ENCODE measurements at places on chromosomes 7 and 10. TPM values are rescaled to one million over a fixed set of nuclear protein-coding genes. Genes with fewer than 3 reads are reported as not detected.

DNA sequence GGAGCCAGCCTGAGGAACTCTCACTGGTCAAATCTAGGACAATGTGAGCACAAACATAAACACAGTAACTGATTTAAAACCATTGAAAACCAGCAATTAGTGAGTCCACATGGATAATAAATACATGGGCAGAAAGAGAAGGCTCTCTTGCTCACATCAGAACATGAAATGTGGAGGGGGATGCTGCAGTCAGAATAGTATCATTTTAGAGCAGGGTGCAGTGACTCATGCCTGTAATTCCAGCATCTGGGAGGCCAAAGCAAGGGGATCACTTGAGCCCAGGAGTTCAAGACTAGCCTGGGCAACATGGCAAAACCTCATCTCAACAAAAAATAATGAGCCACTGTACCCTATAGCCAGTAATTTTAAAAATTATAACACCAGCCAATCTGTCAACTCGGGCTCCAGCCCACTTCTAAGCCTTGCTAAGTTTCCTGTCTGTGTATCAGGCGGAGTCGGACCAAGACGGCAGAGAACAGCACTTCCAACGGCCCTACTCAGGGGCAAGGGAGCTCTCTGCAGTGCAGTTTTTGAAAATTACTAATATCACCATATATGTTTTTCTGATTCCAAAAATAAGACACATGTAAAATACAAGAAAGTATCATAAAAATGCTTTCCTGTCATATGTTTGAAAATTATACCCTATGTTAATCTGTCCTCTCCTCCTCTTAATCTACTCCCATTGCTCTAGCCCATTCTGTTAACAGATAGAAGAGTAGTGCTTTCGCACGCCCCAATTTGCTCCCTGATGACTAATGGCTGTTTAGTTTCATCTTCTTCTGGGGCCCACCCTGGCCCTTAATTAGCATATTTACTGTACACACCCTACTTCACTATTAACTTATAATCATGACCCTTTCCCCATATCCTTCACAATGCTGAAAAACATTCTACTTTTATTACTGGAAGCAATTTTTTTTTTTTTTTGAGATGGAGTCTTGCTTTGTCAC, 17.1 kb downstream of the URGCP start:
- no peak overlapping the region for H3K27ac ChIP-seq
- DNase-seq, result no peak
- H3K4me1 ChIP-seq, result no peaks in the 10 kb centered on the region
- no peaks in the 10 kb centered on the region for H3K27me3 ChIP-seq
- peaks cover 13% of the 10 kb centered on the region for H3K36me3 ChIP-seq

GRCh38 chr7:105219771-105220160, 169.0 kb downstream of the SRPK2 start:
- peaks cover 2% of the 10 kb centered on the region for H3K4me1 ChIP-seq
- H3K36me3 ChIP-seq, result no peaks in the 10 kb centered on the region
- H3K4me3 ChIP-seq, result no peak overlapping the region
- no peaks in the 10 kb centered on the region for H3K27me3 ChIP-seq

GRCh38 chr7:100220586-100221230, 959 bp downstream of the PVRIG start:
- no peaks in the 10 kb centered on the region for H3K27me3 ChIP-seq
- H3K36me3 ChIP-seq, result peaks cover 17% of the 10 kb centered on the region
- no peak overlapping the region for H3K27ac ChIP-seq

DNA sequence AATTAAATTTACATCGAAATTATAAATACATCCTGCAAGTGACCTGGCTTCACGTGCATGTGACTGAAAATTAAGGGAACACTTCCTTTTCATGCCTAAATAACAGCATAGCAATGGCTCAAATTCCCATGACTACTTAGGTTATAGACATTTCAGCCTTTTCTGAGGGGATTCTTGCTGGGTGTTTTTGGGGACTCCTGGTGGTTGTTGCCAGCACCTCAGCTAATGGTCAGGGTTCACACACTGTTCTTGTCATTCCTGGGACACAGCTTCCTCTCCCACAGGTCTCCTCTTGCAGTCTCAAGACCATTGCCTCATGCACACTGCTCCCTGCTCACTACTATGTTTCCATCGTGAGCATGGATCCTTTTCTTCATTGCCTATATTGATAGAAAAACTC, 148.9 kb upstream of the GLI3 start:
- no peaks in the 10 kb centered on the region for H3K36me3 ChIP-seq
- H3K4me1 ChIP-seq, result no peaks in the 10 kb centered on the region
- H3K27ac ChIP-seq, result no peak overlapping the region
- no peaks in the 10 kb centered on the region for H3K27me3 ChIP-seq
- no peak for DNase-seq
- no peak overlapping the region for H3K4me3 ChIP-seq

DNA sequence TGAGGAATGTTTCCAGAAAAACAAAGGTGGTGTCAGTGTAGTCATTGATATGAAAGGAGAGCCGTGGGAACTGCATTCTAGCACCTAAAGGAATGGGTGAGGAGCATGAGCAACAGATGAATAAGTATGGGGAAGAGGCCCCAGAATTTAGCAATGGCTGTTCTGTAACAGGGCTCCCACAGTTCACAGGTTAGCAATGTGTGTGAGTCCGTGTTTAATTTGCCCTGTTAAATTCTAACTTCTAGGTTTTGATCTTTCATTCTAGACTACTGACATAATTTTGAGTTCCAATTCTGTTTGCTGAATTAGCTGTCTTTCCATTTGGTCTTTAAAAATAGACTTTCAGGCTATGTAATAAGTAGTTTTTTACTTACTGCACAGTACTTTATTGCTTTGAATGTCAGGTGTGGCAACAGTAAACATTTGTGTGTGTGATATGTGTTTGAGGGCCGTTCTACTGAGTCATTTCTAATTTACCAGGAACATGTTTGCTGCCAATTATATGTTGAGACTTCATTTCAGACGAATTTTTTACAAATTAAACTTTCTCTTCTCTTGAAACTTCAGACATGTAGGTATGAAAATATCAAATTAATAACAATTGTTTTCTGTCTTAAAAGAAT, 8.8 kb downstream of the STK17A start:
- no peak overlapping the region for H3K27ac ChIP-seq
- no peaks in the 10 kb centered on the region for H3K27me3 ChIP-seq
- H3K4me1 ChIP-seq, result peaks cover 3% of the 10 kb centered on the region
- DNase-seq, result no peak

DNA sequence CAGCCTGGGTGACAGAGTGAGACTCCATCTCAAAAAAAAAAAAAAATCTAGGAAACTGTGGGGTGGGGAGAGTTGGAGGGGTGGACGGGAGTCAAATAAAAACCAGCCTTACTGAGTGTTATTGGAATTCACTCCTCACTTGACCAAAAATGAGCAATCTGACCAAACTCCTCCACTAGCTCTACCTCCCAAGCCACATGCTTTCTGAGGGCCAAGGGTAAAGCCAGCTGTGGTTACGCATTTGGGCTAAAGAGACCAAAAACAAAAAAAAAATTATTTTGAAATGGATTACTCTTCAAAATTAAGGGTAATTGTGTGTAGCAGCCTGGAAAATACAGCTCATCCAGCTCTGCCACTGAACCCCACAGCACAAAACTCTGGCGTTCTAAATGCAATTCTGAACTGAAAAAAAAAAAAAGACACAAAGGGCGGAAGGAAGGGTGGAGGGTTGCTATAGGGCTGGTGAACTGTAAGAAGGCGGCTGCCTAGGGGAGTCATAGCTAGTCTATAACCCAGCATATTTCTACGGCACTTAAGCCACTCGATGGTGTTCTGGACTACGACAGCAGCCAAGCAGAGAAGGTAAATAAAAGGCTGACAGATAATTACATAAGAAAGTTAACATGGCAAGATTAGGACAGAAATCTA, 7.8 kb downstream of the ELMO1 start:
- no peaks in the 10 kb centered on the region for H3K4me1 ChIP-seq
- no peak overlapping the region for H3K4me3 ChIP-seq
- no peak for DNase-seq
- H3K36me3 ChIP-seq, result no peaks in the 10 kb centered on the region

- no peak for DNase-seq
- H3K36me3 ChIP-seq, result no peaks in the 10 kb centered on the region
- no peak overlapping the region for H3K4me3 ChIP-seq
- no peaks in the 10 kb centered on the region for H3K4me1 ChIP-seq
- H3K27ac ChIP-seq, result no peak overlapping the region
- no peaks in the 10 kb centered on the region for H3K27me3 ChIP-seq
These were observed 673.9 kb downstream of the PARD3 start for GRCh38 chr10:34141032-34141680.

DNA sequence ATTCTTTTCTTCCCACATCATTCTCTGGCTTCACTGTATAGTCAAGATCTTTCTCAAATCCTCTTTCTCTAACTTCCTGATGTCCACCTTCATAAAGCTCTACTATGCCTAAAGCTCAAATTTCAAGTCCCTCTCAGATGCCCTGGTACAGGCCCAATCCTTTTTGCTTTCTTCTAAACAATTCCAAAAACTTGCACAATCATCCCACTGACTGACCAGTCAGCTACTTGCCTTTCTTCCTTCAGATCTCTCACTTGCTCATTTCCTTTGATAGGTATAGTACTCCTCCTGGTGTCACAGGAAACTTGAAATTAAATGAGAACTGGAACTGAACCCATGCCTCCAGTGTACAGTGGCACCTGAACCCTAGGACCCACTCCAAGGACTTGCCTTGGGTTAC, 18.2 kb downstream of the SEC31B start:
- no peak overlapping the region for H3K27ac ChIP-seq
- DNase-seq, result no peak
- no peaks in the 10 kb centered on the region for H3K36me3 ChIP-seq
- H3K4me1 ChIP-seq, result no peaks in the 10 kb centered on the region
- H3K27me3 ChIP-seq, result no peaks in the 10 kb centered on the region
- H3K4me3 ChIP-seq, result no peak overlapping the region

DNA sequence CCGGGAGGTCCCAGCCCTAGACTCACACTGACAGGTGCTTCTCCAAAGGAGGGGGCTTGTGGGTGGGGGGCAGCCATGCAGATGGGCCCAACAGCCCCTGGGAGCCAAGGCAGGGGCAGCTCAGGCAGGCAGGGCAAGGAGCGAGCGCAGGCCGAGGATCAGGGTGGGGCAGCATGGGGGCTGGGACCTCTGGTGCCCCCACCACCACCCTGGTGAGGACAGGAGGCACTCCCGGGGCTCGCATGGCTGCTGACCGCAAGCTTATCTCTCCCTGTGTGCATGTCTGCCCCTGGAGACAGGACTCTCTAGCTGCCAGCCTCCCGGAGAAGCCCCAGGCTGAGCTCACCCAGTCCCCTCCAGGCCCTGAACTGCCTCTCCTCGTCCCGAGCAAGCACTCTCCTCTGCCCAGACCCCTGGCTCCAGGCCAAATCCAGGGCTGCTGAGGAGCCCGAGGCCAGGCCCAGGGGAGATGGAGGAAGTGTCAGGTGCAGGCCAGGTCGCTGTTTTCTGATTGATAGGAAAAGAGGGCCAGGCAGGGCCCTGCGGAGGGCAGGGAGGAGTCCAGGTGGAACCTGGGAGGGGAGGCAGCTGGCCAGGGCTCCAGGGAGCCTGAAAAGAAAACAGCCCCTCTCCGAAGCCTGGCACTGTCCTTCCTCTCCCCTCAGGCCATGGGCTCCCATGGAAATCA, 39.0 kb downstream of the PDGFA start:
- no peak for DNase-seq
- no peak overlapping the region for H3K27ac ChIP-seq
- H3K4me3 ChIP-seq, result no peak overlapping the region
- H3K36me3 ChIP-seq, result peaks cover 2% of the 10 kb centered on the region

DNA sequence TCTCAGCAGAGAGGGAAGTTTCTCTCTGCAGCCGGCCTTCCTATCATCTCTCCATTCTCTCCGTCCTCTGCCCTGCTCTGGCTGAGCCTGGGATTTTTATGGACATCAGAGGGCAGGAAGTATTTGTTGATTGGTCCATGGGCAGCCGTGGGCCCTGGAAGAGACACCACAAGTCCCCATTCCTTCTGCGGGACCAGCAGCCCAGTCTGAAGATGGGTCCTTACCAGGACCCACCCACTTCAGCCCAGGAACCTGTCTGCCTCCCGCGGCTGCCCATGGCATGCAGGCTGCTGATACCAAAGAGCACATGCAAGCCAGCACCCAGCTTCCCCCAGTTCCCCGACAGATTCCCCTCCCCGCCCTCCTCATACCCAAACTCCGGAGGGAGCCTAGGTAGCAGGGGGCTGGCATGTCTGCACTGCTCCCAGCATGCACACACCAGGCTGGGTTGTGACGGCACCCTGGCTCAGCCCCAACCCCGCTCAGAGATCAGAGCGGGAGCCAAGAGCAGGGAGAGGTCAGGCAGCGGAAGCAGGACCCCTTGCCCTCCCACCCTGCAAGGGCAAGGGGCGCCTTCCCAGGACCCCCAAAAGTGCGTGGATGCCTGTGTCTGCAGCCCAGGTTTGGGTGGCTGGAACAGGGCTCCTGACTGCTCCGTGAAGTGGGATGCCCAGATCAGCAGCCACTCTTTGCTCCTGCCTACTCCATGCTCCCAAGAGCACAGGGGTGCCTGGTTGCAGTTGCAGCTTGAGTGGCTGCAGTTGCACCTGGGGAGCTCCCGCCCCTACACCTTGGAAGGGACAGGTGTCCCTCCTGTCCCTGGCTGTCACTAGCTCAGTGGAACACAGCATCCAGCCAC, 538.6 kb upstream of the POT1 start:
- no peak overlapping the region for H3K4me3 ChIP-seq
- no peaks in the 10 kb centered on the region for H3K4me1 ChIP-seq
- no peaks in the 10 kb centered on the region for H3K36me3 ChIP-seq
- H3K27me3 ChIP-seq, result no peaks in the 10 kb centered on the region
- no peak overlapping the region for H3K27ac ChIP-seq

DNA sequence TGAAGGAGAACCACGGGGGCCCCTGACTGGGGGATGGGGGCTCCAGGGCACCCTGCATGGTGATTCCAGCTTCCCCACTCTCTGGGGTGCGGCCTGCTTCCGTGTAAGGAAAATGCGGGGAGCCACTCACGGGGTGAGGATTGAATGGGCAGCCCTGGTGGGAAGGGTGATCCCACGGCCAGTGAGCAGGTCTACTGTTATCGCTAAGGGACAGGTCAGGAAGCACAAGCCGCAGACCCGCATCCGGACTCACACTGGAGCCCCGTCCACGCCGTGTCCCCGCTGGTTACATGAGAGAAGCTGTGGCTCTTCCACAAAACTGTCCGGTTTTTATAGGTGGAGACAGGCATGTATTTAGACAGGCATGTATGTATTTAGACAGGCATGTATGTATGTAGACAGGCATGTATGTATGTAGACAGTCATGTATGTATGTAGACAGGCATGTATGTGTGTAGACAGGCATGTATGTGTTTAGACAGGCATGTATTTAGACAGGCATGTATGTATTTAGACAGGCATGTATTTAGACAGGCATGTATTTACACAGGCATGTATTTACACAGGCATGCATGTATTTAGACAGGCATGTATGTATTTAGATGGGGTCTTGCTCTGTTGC, 5.7 kb downstream of the PSMG3 start:
- peaks cover 39% of the 10 kb centered on the region for H3K36me3 ChIP-seq
- H3K4me1 ChIP-seq, result no peaks in the 10 kb centered on the region
- H3K27ac ChIP-seq, result no peak overlapping the region
- no peak for DNase-seq
- H3K27me3 ChIP-seq, result no peaks in the 10 kb centered on the region

SEMA3E gene
- 0.61 TPM for total RNA-seq

C10orf105 gene
- 0.26 TPM for total RNA-seq

ATOH7 gene
- 0.20 TPM for total RNA-seq

TSPAN12 gene
- total RNA-seq, result 8.7 TPM

HOXA7 gene
- total RNA-seq, result not detected

STEAP1B gene
- total RNA-seq, result 3.2 TPM

ATRNL1 gene
- total RNA-seq, result 9.3 TPM

FAM25A gene
- not detected for total RNA-seq

Measured in H9 (cell line).